Left lung (tissue), 14 donors: ENCODE measurements at places on chromosomes 6 and 20.
A peak's percentile ranks its signal among the peaks of the same experiment; 100 is the strongest.

GRCh38 chr20:63081351-63081750 lies 74.6 kb upstream of the BHLHE23 start:
- peak; percentile 36 for DNase-seq

DNA sequence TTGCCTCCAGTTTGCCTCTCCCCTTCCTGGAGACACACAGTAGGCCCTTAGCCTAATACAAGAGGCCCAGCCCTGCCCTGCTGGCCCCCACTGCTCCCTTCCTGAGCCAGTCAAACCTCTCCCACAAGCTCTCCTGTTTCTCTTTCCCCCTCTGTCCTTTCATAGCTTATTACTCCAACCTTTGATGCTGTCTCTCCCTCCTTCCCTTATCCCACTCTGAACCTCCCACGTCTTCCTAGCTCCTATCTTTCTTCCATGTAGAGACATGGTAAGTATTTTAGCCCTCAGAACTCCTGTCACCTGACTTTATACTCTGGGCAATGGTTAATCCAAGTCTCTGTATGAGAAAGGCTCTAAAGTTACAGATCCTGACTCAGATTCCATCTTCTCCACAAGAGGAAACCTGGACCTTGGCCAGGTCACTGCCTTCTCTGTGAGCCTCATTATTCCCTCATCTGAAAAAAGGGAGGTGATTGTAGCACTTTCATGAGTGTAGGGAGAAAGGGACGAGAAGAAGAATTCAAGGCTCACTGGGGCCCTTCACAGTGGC lies 6.7 kb downstream of the TGIF2 start:
- no peak for DNase-seq

GRCh38 chr20:48784273-48784641 lies 43.5 kb downstream of the PREX1 start:
- no peak for DNase-seq

DNA sequence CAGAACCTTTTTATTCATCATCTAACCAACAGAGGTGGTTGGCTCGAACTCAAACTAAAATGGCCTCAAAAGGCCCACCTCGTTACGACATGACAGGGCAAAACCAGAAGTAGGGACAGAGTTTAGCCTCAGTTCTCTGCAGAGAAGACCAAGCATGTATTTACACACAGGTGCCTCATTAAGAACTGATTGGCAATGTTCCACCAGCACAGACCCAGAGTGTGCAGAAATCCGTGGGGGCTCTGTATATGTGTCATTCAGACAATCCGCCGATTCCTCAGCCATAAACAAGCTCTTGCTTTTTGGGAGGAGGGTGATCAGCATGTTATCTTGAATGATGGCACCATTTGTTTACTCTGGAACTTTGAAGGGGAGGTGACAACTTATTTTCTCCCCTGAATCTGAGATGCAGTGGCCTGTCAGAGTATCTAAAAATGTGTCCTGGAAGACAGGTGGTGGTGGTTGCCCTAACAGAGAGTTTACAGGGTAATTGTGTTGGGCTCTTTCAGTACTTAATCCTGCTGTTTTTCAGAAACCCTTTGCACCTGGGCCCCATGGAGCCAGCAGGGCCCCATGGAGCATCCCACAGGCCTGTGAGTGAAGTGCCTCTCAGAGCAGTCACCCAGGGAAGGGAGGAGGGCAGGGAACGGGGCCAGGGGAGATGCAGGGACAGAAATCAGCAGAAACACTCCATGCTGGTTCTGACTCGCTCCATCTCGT lies 29.1 kb upstream of the C20orf203 start:
- DNase-seq = no peak

- no peak for DNase-seq
These were observed 296.8 kb upstream of the MARCKS start for GRCh38 chr6:113560376-113560775.

DNA sequence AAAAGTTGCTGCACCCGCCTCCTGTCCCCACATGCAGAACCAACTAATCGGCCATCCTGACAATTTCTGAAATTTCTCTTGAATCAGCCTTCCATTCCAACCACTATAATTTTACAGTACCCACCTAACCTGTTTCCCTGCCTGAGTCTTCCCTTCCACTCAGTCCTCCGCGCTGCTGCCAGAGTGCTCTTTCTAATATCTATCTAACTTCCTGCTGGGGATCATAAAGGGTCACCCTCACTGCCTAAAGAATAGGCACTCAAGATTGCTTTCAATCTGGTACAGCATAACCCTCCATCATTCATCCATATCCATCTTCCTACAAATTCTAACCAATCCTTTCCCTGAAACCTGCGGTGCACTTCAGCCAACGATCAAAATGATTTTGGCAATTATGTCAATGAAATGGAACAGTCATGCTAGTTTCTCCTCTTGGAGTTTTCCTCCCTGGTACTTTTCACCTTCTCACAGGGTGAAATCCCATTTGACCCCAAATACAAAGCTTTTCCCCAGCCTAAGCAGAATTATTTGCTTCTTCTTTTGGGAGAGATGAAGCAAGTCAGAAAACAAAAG lies 117.5 kb upstream of the BEND6 start:
- DNase-seq = no peak

DNA sequence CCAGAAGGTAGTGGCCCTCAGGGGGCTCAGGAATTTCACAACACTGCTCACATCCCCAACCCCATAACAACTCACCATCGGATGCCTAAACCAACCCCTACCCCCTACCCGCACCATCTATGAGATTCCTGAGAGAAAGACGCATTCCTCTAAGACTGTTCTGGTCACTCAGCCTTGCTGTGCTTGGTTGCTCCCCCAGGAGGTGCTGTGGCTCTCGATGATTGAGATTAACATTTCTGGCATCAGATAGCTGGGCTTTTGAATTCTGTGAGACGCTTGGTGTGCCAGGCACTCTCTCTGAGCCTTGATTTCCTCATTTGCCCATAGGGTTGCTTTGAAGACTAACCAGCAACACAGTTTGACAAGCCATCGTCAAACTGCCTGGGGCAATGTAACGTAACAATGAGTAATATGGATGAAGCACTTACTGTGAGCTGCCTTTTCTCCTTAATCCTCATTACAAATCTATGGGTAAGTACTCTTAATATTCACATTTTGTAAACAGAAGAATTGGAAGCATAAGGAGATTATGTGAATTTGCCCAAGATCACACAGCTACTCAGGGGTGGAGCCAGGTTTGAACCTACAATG lies 978 bp downstream of the WFDC6 start:
- no peak for DNase-seq

GRCh38 chr6:106547601-106548453 lies 81.5 kb downstream of the RTN4IP1 start:
- no peak for DNase-seq

GRCh38 chr20:16390991-16391390 lies 182.3 kb downstream of the KIF16B start:
- no peak for DNase-seq
